Kidney capillary endothelial cell (primary cell): ENCODE measurements at places on chromosomes 16 and 17.

DNA sequence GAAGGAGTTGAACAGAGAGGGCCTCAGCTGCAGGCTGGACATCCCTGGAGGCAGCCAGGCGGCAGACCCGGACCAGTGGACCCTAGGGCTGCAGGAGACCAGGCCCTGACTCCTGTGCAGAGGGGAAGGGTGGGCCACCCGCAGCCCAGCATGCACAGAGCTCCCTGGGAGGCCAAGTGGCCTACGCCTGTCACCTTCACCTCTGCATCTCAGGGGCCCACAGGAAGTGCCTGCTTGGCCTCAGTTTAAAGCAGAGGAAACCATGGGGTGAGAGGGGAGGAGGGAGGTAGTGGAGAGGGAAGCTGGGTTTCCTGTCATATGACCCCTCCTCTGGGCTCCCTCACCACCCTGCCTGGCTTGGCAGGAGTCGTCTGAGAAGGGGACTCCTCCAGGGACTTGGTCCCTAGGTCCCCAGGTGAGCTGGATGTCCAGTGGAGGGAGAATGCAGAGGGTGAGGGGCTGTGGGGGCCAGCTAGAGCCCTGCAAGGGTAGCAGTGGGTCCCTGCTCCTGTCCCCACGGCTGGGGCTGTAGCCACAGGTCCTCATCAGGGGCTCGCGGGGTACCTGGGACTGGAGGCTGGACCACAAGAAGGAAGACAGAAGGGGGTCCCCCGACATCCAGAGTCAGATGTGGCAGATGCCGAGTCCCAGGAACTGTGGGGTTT lies at the start of gene TMC8:
Gene TMC8 (plus strand): TSS at position 335 of the 665 bp plus-strand sequence. CDS start 818 bp downstream, outside the sequence.
- DNase-seq, result no peak

DNA sequence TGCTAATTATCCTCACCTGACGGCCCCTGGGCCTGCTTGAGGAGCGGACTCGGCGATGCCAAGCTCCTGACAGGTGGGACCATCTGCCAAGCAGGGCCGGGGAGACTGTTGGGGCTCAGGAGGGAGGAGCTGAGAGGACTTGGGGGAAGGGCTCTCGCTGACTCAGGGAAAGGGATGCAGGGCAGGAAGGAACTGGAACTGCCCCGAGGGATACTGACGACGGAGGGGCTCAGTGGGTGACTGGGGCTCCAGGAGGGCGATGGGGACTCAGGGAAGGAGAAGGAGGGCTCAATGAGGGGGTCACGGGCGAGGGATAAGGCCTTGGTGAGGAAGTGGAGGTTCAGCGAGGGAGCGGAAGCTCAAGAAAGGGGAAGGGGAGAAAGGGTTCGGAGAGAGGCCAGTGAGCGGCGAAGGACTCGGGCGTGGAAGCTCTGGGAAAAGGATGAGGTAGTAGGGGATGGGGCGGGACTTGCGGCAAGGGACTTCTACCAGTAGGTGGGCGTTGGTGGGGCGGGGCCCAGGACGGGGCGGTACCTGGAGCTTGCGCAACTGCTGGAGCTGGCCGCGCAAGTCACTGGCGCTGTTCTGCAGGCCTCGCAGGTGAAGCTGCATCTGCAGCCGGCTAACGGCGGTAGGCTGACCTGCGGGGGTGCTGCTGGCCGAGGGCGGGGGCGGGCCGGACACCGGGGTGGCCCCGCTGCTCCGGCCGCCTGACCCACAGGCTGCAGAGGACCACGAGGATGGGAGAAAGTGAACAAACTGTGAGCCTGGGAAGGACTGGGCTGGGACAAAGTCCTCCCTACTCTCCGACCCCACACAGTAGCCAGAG lies 46.5 kb downstream of the SRCIN1 start:
- no peak for DNase-seq

DNA sequence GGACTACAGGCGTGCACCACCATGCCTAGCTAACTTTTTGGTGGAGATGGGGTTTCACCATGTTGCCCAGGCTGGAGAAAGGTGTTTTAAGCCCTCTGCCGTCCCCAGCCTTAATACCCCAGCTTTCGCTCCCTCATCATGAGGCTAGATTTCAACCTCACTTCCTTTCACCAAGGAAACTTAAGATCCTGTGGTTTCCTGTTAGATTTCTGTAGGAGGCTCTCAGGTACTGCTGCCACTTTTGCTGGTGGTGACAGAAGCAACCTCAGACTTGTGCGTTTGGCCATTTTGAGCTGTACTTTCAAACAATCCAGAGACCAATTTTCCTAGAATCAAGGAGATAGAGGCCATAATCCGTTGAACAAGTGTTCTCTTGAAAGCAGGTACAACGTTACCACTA lies 36.2 kb downstream of the MPHOSPH6 start:
- DNase-seq, result no peak

- no peak for DNase-seq
Measured at GRCh38 chr16:85385463-85386331, 227.4 kb upstream of the GSE1 start.

GRCh38 chr17:63512388-63512787 lies 10.8 kb upstream of the KCNH6 start:
- no peak for DNase-seq

- DNase-seq, result no peak
Measured at GRCh38 chr16:25390761-25391160, 133.1 kb upstream of the ZKSCAN2 start.

DNA sequence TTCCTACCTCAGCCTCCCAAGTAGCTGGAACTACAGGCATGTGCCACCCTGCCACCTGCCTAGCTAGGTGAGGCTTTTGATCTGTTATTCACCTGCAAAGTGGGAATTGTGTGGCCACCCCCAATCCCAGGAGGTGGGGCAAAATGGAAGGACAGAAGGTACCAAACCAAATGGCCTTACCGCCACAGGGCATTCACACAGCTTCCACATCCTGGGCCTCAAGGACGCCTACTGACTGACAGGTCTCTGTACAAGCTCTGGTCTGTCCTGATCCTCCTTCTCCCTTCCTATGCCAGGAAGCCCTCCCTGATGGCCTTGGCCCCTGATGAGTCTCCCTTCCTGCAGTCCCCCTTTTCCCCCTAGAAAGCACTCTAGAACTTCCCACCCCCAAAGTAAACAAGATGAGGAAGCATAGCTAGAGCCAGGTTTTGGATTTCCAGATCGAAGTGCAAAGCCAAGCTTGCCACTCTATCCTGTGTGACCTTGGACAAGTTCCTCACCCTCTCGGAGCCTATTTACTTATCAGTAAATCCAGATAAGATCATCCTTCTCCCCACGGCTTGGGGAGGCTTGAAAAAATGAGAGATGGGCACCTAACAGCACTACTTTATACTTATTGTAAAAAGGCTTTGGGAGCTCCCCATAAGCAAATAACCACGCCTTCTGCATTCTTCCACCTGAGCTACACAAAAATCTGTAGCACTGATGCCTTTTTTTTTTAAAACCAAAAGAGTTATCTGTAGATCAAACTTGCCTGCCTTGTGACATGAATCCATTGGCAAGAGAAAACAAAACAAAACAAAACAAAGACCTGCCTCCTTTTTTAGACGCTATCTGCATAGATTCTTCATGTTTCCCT lies 4.5 kb downstream of the PLLP start:
- no peak for DNase-seq

DNA sequence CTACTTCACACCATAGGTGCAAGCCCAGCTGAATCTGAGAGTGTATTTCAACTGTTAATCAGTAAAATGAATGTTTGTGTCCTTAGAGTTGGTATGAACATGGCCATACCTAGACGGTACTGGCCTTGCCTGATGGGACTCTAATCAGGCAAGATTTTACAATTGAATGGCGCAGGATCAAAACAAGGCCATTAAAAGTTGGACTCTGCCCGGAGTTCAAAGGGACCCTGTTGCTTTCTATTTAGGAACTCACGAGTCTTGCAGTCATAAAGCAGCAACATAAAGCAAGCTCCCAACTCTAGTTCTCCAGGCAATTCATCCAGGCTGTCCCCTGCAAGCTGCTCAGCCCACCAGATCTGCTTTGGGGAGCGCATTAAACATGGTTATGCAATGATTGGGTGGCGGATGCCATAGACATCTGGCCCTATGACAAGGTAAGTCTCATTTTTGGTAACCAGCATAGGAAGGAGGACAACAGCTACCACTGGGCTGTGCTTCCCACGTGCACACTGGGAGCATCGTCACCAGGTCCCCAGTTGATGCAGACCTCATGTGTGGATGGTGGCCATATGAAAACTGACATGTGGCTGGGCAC lies 8.8 kb downstream of the TMEM186 start:
- no peak for DNase-seq

- no peak for DNase-seq
Measured at GRCh38 chr17:61254904-61255303, 144.7 kb upstream of the TBX2 start.

DNA sequence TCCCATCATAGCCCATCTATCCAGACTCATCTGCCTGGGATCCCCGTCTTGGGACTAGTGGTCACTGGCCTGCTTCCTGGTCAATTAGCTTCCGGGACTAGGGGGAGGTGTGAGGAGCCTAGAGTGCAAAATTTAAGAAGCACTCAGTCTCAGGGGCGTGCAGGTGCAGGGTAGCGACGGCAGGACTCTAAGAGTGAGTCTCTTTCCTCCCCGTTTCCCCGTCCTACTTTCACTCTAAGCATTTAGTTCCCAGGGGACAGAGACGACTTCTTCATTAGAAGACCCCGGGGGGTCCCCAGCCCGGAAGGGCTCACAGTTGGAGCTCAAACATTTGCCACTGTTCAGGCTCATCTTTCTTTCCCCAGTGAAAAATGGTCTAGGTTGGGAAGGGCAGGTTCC lies 677 bp upstream of the ZNHIT3 start:
- no peak for DNase-seq

- DNase-seq, result no peak
Measured at GRCh38 chr17:74408815-74409214, 23.1 kb upstream of the GPRC5C start.

- no peak for DNase-seq
Measured at GRCh38 chr17:49434821-49435670, 20.4 kb upstream of the PHB1 start.

DNA sequence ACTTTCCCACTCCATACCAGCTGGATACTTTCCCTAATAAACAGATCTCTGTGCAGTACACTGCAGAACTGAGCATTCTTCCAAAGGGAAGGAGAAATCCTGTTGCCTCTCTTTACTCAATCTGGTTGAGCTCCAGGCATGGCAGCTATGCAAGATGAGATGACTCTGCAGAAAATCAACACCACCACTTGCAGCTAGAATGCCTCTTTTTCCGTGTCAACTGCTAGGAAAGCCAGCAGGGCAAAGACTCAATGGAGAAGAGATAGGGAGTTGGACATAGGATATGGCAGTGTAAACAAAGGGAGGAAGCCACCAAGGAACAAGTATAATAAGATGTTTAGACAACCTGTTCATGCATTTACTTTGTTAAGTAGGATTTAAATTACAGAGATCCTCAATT lies 40.4 kb upstream of the CORO6 start:
- no peak for DNase-seq

GRCh38 chr17:36837939-36838272 lies 99.4 kb upstream of the LHX1 start:
- no peak for DNase-seq

- DNase-seq, result no peak
Measured at GRCh38 chr17:4448197-4448980, 14.6 kb downstream of the SPNS3 start.

DNA sequence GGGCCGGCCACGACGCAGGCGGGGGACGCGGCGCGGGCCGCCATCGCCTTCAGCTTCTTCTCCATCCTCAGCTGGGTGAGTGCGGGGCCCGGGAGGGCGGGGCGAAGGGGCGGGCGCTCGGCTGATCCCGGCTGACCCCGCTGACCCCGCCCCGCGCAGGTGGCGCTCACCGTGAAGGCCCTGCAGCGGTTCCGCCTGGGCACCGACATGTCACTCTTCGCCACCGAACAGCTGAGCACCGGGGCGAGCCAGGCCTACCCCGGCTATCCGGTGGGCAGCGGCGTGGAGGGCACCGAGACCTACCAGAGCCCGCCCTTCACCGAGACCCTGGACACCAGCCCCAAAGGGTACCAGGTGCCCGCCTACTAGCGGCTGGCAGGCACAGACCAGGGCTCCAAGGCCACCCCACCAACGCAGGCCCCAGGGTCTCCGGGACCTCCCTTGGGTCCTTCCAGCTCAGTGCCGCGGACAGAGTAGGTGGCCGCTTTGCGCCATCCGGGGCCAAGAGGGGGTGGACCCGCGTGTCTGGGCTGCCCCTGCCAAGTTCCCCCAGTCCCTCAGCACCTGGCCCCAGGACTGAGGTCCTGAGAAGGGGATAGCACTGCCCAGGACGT lies 3.0 kb downstream of the SYNGR3 start:
- no peak for DNase-seq

DNA sequence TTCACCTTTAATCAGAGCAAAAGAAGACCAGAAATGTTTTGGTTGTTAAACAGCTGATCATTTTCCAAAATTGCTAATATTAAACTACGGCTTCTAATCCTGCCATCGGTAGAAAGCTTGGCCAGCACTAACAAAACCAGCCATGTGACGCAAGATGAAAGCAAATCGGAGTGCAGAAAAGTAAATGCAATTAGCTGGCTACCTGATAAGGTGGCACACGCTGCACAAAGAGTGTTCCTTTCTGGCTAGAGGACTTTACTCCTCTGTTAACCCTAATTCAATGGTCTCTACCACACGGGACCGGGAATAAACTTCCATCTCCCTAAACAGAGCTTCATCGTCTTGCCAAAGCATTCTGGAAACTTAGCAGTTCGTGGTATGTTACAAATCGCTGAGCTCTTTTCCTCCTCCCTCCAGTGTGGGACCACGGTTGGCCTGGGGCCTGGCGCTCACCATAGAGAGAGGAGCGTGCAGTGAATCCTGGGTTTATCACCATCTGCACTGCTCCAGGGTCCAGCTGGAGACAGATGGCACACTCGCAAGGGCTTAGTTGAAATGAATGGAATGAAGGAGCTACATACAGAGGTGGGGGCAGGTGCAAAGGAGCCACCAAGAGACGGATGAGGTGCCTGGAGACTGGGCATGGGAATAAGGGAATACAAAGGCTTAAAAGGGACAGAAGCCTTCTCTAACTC lies 10.1 kb upstream of the COG1 start:
- no peak for DNase-seq

DNA sequence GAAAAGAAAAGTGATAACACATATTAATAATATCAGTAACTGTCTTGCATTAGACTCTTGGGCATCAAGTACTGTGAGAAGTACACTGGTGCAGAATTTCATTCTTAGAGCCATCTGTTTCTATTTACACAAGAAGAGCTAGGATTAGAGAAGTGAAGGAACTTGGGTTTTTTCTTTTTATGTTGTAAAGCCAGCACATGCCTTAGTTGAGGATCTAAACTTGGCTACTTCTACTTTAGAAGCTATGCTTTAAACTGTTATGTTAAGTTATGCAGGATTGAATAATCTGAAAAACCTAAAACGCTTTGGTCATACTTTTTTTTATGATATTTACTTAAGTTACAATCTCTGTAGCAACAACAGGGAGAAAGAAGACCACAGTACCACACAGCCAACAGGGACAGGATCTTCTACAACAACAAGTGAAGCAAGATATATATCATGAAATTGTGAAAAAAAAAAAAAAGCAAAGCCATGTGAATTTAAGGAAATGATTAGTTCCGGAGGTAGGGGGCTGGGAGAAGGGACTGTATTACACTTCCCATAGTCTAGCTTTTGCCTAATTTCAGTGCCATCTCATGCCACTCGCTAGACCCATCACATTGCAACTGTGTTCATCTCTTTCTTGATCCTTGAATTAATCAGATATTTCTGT lies 305.1 kb upstream of the GOT2 start:
- DNase-seq, result no peak
